ENCODE measurements at places on chromosomes 13 and 19.

- DNase-seq: no peak
These were observed 144.2 kb downstream of the FOXO1 start for GRCh38 chr13:40522282-40522681.

DNA sequence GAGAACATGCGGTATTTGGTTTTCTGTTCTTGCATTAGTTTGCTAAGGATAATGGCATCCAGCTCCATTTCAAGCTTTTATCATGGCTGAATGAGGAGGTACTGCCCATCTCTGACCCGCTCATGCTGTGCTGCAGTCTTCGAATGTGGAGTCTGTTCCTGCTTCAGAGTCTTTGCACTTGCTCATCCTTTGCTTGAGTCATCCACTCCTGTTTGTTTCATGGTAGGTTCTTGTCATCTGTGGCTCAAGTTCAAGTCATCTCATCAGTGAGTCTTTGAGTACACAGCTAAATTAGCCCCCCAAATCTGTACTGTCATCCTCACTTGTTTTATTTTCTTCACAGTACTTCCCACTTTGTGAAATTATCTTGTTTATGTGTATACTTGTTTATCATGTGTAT is 5.4 kb downstream of the UCHL3 start:
- no peak for DNase-seq

DNA sequence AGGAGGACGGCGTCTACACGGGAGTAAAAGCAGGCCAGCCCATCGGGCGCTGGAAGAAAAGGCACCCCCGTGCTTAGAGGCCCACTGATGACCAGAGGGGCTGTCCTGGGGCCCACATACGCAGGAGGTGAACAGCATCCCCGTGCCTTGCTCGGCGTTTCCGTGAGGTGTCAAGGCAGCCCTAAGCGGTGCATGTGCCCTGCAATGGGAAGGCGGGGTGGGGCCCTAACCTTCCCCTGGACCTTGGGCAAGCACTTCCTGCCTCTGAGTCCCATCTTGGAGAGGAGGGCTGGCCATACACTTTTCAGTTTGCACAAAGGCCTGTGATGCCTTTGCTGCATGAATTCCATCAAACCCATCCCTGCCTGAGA is 47.8 kb upstream of the ATP11A start:
- no peak for DNase-seq

DNA sequence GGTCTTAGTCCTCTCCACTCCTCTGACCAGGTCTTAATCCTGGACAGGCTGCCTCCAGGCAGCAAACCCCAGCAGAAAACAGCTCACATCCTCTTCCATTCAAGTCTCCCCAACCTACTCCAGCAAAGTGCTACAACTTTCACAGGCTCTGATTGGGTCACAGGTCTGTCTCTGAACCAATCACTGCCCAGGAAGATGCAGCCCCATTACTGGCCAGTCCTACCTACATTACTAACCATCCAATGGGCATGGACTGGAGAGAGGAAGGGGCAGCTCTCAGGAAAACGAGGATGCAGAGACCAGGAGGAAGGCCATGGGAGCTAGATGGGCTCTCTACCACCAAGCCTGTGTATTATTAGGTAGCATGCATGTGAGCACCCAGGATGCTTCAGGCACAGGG is 12.2 kb downstream of the MED26 start:
- DNase-seq: no peak

DNA sequence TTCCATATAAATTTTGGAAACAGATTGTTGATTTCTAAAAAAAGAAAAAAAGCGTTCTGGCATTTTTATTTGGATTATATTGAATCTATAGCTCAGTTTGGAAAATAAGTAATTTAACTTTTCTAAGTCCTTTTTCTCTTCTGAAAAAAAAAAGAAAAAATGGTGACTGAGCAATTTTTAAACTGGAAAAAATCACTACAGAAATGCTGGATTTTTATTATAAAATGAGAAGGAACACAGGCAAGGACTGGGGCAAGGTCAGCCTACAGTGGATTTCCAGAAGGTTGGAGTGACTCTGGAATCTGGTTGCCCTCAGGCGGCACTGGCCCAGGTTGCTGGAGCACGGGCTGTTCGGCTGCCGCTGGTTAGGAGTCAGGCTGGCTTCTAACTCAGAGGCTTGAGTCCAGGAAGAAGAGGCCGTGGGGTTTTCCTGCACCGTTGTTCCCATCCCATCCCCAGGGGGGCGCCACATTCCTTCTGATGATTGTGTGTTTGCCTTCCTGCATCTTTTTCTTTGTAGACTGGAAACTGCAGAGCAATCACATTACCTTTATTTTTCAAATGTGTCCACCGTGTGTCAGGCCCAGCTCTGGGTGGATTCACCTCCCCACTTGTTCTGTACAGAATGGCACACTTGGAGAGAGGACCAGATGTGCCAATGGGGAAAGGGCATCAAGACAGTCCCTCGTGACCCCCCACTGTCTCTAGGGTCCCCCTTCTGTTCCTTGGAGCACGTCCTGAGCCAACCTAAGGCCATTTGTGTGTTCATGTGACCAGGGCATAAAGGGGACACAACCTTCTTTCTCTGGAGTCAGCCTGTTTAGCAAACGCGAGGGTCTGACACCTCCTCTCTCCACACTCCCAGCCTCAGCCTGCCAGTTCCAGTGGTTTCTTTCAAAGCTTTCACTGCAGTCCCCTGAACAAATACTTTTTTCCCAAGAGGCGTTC is 44.5 kb upstream of the GTF3A start:
- peak; percentile 36 for DNase-seq

- DNase-seq: no peak
These were observed 535.8 kb upstream of the SGCG start for GRCh38 chr13:22644941-22645340.

- DNase-seq: no peak
These were observed 13.2 kb upstream of the ASF1B start for GRCh38 chr19:14149509-14149994.

GRCh38 chr19:16202320-16203255 is 4.9 kb downstream of the AP1M1 start:
- no peak for DNase-seq

- DNase-seq: no peak
These were observed 341.3 kb downstream of the SPRY2 start for GRCh38 chr13:79999601-80000000.

DNA sequence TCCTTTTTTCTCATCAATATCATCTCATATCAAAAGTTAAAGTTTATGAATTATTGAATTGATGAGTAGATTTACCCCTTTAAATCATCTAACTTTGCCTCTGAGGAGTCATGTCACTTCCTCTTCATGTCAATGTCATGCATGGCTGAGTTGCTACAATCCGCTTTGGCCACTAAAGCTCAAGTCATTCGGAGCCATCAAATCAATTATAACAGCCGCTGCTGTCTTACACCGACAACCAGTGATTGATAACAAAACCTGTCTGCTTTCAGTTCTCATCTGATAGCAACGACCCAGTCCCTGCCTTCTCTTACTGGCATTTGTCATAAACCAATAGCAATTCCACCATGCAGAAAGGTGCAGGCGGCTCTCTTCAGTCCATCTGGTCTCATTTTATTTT is 429.3 kb downstream of the DIAPH3 start:
- no peak for DNase-seq

- DNase-seq: no peak
These were observed 593.2 kb downstream of the LMO7 start for GRCh38 chr13:76229281-76229680.

DNA sequence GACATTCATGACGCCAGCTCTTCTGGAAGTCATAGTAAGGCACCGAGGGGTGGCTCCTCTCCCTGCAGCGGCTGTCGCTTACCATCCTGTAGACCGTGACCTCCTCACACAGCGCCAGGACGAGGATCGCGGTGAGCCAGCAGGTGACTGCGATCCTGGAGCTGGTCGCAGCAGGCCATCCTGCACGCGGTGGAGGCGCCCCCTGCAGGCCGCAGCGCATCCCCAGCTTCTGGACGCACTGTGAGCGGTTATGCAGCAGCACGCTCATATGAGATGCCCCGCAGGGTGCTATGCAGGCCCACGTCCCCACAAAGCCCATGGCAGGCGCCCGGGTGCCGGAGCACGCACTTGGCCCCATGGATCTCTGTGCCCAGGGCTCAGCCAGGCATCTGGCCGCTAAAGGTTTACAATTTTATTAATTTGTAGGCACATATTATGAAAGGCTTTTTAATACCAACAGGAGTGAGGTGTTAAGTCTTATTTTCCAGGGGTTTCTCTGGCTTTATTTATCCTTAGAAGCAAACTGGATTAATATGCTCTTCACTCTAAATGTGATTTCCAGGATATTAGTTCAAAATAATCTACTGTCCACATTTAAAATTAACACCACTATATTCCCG is 35.6 kb upstream of the PSPC1 start:
- DNase-seq: no peak

DNA sequence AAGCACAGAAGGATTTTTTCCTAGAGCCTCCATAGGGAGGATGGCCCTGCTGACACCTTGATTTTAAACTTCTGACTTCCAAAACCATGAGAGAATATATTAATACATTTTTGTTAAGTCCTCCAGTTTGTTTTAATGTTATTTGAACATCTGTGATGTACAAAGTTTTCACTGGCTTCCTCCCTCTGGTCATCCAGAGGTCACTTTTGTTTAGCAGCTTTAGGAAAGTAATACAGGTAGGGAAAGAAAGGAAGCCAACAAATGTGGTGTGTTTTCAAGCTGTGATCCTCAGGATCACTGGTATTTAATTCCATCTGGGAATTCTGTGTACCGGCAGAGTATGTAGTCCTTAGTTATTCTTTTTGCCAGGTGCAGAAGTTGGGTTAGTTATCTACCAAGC is 488.8 kb upstream of the ATXN8OS start:
- no peak for DNase-seq

DNA sequence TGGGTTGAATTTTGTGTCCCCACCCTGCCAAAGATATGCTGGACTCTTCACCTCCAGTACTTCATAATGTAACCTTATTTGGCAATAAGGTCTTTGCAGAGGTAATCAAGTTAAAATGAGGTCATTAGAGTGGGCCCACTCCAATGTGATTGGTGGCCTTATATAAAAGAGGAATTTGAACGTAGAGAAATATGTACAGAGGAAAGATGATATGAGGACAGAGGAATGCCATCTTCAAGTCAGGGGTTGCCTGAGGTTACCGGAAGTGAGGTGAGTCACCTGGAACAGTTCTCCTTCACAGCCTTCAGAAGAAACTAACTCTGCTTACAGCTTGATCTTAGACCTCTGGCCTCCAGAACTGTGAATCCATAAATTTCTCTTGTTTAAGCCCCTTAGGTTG is 69.9 kb downstream of the GPC5 start:
- DNase-seq: no peak

DNA sequence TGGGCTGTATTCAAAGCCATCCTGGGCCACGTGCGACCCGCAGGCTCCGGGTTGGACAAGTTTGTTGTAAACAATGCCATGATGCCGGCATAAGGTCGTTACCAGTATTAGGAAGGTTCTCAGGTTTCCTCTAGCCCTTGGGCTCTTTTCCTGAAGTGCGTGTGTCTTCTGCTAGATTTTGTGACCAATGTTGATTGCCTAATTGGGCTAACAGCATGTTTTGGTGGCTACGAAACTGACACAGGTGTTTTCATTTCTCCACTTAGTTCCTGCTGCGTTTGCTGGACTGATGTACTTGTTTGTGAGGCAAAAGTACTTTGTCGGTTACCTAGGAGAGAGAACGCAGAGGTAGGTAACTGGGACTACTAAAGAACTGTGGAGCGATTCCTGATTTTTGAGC is 20.3 kb downstream of the ALOX5AP start:
- no peak for DNase-seq

- peak; percentile 56 for DNase-seq
These were observed 47.9 kb downstream of the COL4A1 start for GRCh38 chr13:110258876-110259631.

DNA sequence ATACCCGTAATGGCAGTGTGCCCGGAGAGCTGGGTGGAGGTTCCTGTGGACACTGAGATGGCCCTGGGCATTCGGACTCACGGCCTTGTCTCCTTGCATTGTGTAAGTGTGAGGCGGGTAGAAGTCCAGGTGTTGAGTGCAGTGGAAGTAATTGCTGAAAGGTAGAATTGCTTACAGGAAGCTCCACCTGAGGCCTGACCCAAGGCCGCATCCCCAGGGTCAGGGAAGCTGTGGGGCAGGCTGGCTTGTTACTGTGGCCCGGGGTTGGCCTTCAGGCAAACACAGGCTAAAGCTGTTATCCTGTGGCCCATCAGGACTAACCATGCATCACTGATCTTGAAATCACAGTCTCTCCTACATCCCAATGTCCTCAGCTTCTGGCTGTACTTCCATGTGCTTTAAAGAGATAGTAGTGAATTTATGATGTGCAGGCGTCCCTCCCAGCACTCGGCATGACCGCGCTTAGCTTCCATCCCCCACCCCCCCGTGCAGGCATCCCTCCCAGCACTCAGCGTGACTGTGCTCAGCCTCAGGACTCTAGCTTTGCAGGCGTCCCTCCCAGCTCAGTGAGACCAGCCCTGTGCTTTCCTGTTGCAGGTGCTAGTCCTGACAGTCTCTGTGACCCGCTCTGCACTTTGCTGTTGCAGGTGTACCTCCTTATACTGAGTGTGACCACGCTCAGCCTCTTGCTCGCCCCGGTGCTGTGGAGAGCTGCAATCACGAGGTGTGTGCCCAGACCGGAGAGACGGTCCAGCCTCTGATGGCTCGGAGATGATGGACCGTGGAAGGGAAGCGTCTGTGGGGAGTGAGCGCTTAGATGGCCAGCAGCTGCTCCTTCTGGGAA is 35.6 kb upstream of the TFDP1 start:
- DNase-seq: no peak

DNA sequence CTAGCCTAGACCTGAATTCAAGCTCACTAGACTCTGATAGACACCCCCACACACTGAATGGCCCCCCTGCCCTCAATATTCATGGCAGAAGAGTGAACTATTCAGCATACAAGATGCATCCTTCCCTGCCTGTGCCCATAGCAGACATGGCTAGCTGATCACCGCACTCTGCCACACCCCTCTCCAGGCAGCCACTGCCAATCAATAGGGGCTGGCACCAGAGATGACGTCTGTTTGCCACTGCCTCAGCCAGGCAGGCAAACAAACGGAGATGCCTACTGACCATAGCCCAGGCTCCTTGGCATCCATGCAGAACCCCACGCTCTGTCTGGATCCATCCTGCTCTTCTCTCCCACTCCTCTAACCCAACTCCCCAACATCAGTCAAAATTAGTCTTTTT is 13.8 kb upstream of the NPAS1 start:
- DNase-seq: no peak

DNA sequence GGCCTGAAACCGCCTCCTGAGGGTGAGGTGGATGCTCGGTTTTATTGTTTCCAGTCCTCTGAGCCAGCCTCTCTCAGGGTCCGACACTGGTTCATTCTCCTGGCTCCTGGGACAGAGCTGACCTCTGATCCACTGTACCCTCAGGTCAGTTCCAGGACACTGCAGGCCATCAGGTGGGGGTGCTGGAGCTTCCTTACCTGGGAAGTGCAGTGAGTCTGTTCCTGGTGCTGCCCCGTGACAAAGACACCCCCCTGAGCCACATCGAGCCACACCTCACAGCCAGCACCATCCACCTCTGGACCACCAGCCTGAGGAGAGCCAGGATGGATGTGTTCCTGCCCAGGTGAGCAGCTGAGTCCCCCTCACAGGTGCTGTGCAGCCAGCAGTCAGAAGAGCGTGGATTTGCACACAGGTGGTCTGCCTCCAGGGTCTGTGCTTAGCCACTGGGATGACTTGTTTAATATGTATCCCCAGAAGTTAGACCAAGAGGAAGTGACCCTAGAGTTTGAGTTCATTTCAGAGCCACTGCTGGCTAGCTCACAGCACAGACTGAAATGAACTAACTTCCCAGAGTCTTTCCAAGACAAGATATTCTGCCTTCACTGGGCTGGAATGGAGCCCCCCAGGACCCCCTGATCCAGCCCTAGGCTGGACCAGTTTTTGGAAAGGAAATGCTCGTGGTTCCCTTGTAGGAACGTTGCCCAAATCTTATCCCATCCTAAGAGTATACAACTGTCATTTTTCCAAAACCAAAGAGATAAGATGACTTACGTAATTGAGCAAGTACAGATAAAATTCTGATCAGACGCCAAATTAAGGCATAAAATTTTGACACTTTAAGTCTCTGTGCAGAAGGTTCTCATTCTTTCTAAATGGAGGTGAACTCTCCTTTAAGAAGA is 8.8 kb downstream of the SERPINE3 start:
- no peak for DNase-seq
